Pulmonary artery endothelial cell (primary cell): ENCODE measurements at places on chromosomes 3 and 15. TPM values are rescaled to one million over a fixed set of nuclear protein-coding genes. Genes with fewer than 3 reads are reported as not detected.

The XCR1 gene
- total RNA-seq = not detected in 2 replicates

- DNase-seq = no peak
Observed at GRCh38 chr3:45472795-45473194, 84.4 kb downstream of the LARS2 start.

GRCh38 chr3:188507244-188507720 is 353.3 kb downstream of the LPP start:
- DNase-seq = peak; percentile 47

The RARRES1 gene
- total RNA-seq = 2.4 and 4.9 TPM in 2 replicates

The LSAMP gene
- 0.07 TPM in 1 of 2 replicates, not detected in the other for total RNA-seq

GRCh38 chr3:171460725-171461524 is 720 bp upstream of the TNIK start:
- DNase-seq = no peak

The C3orf20 gene
- not detected in 2 replicates for total RNA-seq

The PRTG gene
- total RNA-seq = 0.92 and 1.3 TPM in 2 replicates

DNA sequence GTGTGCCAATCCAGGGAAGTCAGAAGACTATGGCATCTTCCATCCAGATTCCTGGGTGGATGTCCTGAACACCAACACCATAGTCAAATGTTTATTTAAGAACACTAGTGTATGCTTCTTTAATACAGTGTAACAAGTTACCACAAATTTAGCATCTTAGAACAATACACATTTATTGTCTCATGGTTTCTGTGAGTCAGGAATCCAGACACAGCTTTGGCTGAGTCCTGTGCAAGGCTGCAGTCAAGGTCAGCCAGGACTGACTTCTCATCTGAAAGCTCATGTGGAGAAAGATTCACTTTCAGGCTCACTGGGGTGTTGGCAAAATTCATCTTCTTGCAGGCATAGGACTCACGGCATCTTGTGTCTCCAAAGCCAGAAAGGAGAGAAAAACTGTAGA is 143.4 kb downstream of the ANXA2 start:
- DNase-seq = no peak

The PDZRN3 gene
- total RNA-seq = not detected in 2 replicates

The C3orf85 gene
- total RNA-seq = not detected in 2 replicates

- no peak for DNase-seq
Observed at GRCh38 chr3:190534986-190535385, 21.1 kb downstream of the IL1RAP start.

DNA sequence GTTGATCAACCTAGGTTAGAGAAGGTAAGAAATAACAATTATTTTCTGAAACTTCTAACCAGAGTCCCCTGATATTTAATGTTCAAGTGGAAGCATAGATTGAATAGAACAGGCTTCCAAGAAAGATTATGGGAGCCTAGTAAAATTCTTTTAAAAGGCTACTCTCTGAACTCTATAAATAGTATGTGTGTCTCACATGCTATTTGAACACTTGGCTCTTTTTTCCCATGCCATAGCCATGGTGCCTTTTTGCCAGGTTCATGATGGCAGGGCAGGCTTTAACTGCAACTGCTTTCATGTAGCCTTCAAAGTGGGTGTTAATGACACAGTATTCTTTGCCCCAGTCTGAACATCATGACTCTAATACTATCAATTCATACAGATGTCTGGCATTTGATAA is 22.9 kb upstream of the STRIT1 start:
- DNase-seq = no peak

The EPHA3 gene
- total RNA-seq = not detected in 2 replicates

The TEX55 gene
- total RNA-seq = not detected in 2 replicates

The PRSS50 gene
- total RNA-seq = not detected in 2 replicates

DNA sequence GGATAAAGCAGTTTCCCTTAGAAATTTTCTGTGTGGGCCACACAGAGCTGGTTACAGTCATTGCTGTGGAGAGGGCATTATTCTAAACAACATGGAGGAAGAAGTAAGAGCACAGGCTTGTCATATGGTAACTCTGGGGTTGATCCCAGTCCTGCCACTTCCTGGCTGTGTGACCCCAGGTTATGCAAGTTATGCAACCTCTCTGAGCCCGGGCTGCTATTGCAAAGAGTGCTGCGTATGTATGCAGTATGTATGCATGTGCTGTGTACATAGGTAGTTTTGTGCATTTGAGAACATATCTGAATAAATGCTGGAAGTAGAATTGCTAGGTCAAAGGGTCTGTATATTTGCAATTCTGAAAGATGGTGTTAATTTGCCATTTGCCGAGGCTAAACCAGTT is 9.2 kb downstream of the SPSB4 start:
- no peak for DNase-seq

GRCh38 chr15:85473455-85473854 is 93.1 kb downstream of the AKAP13 start:
- no peak for DNase-seq

DNA sequence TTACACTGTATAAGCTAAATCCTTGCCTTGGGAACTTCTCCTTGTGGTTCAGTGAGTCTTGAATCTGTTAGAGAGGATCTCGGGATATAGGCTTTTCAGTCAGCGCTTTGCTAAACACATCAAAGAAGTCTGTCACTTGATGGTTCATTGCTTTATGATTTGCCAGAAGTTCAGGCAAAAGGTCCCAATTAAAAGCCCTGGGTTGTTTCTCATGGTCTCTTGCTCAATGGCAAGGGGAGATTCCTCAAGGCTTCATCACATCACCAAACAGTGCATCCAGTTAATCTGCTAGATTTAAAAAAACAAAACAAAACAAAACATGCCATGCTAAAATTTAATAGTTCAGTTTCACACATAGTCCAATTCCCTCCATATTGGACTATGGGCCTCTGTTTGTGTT is 114.8 kb downstream of the FILIP1L start:
- DNase-seq = no peak

The CSPG5 gene
- total RNA-seq = 0.66 and 0.71 TPM in 2 replicates

DNA sequence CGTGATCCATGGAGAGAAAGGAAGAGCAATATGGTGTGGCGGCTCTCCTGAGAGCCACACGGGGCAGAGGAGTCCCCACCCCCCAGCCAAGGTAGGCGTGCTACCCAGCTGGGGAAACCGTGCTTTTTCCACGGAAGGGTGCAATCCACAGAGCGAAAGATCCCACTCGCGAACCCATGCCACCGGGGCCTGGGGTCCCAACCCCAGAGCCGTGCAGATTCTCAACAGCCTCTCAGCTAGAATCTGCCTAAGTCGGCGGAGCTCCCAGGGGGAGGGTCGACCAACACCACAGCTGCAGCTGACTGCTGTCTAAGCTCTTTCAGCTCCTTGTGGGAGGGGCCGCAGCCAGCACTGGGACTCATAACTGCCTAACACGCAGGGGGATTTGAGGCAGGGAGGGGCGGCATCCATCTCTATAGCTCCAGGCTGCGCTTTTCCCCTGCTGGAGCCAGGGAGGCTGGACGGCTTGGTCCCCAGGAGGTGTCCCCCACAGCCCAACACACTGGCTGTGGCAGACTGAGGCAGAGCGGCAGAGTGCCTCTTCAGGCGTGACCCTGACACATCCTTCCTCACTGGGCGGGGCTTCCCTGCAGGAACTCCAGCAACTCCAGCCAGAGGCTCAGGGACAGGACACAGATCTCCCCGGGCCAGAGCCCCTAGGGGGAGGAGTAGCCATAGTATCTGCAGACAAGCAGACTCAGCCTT is 107.6 kb upstream of the ZBTB20 start:
- no peak for DNase-seq

The ZMYND10 gene
- 0.13 and 0.35 TPM in 2 replicates for total RNA-seq

The ONECUT1 gene
- not detected in 2 replicates for total RNA-seq

DNA sequence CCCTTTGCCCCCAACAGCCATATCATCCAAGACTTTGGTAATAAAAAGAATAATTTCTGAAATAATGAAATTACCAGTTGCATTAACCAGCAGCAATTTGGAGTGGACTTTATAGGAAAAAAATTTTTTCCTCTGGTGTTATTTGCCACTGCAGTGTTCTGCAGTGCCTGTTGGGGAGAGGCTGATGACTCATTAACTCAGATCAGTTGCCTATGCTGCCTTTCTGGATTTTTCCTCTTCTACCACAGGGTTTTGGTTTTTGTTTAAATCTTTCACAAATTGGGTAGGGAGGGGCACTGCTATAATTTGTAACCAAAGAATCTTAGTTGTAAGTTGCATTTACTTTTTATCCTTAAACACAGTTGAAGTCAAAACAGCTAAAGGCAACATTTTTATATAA is 22.7 kb downstream of the ATP6V1A start:
- DNase-seq = no peak

DNA sequence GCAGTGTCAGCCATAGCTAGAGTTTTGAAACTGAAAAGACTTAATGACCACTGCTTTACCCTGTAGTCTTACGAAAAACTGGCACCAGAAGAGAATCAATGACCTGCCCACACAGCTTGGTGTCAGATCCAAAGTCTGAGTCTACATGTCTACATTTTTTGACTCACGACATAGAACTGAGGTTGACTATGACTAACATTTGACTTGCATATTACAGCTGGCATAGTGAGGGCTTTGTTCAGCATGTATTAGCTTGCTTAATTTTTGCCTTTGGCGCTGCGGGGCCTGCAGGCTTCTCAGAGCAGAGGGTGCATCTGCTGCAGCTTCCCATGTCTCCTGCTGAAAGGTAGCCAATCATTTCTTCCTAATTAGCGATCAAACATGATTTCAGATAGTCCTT is 167.0 kb downstream of the EBLN2 start:
- no peak for DNase-seq

The ZNF385D gene
- total RNA-seq = 0.79 and 1.2 TPM in 2 replicates

The CD200 gene
- total RNA-seq = 0.95 and 8.1 TPM in 2 replicates

DNA sequence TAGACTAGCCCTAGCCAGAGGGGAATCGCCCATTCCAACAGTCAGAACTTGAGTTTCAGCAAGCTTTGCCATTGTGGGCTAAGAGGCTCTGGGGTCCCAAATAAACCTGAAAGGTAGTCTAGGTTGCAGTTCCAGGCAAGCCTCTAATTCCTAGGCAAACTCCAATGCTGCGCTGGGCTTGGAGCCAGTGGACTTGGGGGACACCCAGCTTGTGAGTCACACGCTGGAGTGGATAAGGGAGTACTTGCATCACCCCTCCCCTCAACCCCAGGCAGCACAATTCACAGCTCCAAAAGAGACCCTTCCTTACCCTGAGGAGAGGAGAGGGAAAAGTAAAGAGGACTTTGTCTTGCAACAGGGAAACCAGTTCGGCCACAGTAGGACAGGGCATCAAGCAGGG is 105.2 kb upstream of the DPPA4 start:
- DNase-seq = no peak

DNA sequence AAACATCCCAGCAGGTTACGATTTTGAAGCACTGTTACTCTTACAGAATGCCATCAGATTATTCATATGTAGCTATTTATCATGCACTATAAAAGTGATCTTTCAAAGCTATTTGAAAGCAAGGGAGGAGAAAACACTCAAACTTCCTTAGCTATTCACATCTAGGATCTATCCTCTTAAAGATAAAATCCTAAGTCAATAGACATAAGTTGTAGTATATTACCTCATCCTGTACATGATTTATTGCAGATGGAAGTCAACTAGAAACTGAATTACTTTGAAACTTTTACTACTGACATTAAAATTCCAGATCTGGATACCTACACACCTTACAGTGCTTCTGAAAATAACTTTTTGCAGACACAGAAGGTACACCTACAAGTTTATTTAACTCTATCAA is 197.2 kb downstream of the MEIS2 start:
- DNase-seq = no peak

GRCh38 chr3:52774066-52774713 is 3.2 kb upstream of the ITIH1 start:
- no peak for DNase-seq

DNA sequence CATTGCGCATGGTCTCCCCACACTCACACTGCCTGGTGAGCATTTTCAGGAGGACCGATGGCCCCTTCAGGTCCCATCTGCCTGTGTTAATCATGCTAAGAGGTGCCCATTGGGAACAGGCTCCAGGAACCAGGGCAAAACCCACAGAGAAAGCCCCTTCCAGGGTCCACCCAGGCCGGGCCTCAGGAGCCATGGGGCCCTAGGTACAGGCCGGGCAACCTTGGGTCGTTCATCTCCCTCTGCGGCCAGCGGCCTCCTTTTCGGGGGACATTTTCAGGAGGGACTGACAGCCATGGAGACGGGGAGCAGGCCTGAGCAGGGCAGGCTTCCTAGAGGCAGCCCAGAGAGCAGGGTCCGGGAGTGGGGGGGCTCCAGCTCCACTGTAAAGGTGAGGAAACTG is 68.0 kb upstream of the TAMM41 start:
- DNase-seq = no peak

DNA sequence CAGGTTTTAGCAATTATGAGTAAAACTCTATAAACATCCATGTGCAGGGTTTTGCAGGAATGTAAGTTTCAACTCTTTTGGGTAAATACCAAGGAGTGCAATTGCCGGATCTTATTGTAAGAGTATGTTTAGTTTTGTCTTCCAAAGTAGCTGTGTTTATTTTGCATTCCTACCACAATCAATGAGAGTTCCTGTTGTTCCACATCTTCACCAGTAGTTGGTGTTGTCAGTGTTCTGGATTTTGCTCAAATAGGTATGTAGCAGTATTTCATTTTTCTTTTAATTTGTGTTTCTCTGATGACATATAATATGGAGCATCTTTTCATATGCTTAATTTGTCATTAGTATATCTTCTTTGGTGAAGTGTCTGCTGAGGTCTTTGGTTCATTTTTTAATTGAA is 185.1 kb upstream of the GALNT15 start:
- no peak for DNase-seq

DNA sequence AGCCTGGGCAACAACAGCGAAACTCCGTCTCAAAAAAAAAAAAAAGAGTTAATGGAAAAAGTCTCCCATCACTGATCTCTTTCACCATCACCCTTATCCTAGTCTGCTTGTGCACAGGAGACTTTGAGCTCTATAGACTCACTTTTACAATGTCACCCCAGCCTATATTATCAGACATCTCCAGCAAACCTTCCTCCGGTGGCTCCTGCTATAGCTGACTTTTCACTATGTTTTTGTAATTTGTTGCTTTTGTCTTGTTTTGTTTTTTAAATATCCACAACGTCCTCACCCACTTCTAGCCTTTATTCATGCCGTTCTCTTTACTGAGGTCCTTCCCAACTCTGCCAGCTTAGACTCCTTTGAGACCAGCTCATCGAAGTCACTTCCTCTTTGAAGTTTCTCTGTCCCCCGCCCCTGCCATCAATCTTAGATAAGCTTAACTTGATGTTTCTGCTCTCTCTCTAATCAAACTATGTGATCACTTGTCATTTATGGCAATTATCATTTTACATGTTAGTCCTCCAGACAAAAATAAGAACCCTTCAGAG is 82.7 kb upstream of the CHD2 start:
- no peak for DNase-seq

GRCh38 chr3:55873523-55874254 is 386.6 kb upstream of the WNT5A start:
- no peak for DNase-seq

DNA sequence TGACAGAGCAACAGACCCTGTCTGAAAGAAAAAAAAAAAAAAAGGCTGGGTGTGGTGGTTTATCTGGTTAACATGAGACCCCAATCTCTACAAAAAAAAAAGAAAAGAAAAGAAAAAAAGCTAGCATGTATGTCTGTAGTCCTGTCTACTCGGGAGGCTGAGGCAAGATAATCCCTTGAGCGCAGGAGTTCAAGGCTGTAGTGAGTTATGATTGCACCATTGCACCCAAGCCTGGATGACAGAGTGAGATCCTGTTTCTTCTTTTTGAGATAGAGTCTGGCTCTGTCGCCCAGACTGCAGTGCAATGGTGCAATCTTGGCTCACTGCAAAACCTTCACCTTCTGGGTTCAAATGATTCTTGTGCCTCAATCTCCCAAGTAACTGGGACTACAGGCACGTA is 8.4 kb upstream of the DHX30 start:
- DNase-seq = no peak
